MM.1S (cell line): ENCODE measurements at places on chromosomes 12 and 14.
A peak's percentile ranks its signal among the peaks of the same experiment; 100 is the strongest.

DNA sequence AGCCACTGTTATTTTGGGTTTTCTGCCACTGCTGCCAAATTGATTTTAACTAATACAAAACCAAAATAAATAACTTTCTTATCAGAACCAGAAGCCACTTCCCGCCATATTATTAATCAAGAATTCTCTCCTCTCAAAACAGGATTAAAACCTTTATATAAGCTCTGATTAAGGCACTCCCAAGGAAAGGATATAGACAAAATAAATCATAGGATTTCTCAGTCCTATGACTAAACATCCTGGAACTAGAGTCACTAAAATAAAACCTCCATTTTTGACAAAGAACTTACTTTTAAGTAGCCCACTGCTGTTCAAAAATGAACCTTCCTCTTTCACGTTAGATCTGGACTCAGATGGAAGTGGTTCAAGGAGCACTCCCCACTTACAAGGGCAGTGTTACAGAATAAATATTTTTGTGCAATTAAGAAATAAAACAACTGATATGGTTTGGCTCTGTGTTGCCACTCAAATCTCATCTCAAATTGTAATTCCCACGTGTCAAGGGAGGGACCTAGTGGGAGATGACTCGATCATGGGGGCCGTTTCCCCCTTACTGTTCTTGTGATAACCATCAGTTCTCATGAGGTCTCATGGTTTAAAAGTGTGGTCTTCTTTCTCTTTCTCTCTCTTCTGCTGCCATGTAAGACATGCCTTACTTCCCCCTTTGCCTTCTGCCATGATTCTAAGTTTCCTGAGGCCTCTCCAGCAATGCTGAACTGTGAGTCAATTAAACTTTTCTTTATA lies 26.4 kb downstream of the GXYLT1 start:
- DNase-seq = no peak

- DNase-seq = no peak
These were observed 59.8 kb downstream of the PLEKHG3 start for GRCh38 chr14:64763801-64764621.

- DNase-seq = no peak
These were observed 502.5 kb downstream of the VRK1 start for GRCh38 chr14:97299661-97300060.

- DNase-seq = no peak
These were observed at the start of gene GPD1 for GRCh38 chr12:50103767-50104321. GPD1 (plus strand) TSS chr12:50104008; CDS start chr12:50104051, 43 bp downstream.

DNA sequence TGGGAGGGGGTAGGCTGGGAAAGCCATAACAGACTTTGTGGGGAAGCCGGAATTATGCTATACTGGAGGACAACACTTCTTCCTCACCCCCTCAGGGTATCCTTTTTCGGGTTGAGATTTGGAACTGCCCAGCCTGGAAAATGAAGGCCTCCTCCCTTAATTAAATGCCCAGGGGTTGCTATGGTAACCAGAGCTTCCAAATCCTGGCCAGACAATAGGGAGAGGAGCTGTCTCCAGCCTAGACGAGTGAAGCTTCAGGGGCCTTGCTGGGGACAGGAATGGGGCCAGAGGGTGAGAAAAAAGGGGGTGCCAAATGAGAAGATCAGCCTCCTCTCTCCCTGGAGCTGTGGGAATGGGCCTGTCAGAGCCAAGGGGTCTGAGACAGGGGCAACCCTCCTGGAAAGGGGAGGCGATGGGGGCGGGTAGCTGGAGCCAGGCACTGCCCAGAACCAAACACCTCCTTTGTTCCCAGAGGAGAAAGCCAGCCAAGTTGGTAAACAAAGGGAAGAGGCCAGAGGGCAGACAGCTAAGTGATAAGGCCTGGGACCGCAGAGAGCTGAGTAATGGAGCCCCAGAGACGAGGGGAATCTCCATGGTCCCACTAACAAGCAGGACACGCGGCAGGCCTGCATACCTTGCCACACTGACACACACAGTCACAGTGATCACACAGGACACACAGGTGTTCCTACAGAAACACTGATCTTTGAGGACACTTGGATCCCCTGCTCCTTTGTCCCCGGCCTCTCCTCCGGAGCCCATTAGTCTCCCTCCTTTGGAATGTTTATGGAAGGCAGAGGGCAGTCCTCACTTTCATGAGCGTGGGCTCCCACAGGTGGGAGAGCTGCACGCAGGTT lies 17.9 kb upstream of the RND1 start:
- no peak for DNase-seq

DNA sequence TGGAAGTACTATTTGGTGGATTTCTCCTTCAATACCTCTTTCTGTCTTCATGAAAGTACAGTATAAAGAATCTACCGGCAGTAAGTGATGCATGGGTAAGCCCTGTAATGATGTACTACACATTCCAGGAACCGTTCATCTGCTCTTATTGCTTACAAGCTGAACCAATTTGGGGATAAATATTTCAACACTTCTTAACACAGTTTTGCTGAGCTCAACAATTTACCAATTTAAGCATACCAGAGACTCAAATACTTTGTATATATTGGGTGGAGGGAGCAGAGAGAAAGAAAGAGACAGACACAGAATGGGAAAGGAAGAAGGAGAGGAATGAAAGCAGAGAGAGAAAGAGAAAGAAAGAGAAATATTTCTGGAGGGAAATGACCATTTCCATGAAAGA lies 821.1 kb upstream of the FLRT2 start:
- no peak for DNase-seq

- DNase-seq = peak; percentile 72
These were observed 25.1 kb upstream of the UBC start for GRCh38 chr12:124939421-124940142.

- DNase-seq = no peak
These were observed 1630.4 kb upstream of the SEL1L start for GRCh38 chr14:83164016-83164415.

DNA sequence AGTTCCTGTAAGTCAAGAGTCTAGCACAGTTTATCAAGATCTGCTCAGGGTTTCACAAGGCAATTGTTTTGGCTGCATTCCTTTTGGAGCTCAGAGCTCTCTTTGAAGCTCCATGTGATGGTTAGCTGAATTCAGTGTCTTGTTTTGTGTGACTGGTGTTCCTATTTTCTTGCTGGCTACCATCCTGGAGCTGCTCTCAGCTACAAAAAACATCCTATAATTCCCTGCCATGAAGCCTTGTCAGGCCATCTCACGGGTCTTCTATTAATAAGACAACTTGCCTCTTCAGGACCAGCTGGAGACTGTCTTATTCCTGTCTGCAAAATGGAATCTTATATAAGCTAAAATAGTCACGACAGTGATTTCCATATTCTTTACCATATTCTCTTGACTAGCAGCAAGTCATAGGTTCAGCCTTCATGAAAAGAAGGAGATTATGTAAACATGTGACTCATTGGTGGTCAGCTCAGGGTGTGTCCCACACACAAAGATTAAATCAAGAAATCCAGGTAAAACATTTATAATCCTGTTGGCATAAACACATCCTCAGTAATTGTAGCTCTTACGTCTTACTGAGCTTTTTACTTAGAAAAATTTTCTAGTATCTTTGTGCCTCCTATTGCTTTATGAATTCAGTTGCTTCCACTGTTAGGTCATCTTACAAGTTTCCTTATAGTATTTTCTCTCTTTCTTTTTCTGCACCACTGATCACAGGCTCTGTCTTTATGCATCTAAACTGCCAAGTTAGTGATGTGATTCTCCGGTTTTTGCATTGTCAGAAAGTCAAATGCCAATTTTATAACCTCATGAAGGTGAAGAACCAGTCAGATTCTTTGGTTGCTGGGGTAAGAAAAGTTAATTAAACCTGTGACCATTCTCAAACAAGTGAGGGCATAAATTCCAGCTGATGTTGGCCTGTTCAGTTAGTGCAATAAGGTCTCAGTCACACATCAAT lies 378.5 kb upstream of the MGAT4C start:
- DNase-seq = no peak

- DNase-seq = no peak
These were observed 14.8 kb downstream of the OSBPL8 start for GRCh38 chr12:76544601-76545261.

DNA sequence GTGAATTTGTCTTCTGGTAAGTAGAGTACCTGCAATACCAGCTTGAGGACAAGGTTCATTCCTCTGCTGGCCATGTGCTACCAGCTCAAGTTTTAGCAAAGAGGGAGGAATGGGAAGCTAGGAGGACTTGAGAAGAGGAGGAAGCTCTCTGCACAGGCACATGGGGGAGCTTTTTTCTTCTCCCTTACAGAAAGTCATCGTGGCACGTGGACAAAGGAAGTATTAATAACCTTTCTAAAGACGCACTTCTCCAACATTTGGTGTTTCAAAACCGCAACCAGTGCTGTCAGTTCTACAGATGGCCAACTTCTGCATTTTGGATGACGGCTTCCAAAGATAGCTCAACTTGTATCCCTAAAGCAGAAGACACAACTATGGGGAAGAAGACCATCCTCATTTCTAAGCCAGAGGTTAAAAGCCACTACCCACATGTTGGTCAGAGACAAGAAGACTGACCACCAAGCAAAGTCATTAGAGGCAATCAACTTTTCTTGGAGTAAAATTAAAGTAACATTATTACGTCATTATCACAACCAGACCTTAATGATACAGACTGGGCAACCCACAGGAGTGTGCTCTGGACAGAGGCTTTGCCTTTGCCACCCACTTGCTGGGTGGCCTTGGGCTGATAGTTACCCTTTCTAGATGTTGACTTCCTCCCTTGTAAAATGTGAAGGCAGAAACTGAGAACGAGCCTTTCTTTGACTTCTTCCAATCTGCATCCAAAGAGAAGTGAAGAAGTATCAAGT lies 12.3 kb upstream of the TMED10 start:
- DNase-seq = peak; percentile 35

GRCh38 chr14:68942296-68943035 lies 36.6 kb downstream of the ACTN1 start:
- DNase-seq = no peak

DNA sequence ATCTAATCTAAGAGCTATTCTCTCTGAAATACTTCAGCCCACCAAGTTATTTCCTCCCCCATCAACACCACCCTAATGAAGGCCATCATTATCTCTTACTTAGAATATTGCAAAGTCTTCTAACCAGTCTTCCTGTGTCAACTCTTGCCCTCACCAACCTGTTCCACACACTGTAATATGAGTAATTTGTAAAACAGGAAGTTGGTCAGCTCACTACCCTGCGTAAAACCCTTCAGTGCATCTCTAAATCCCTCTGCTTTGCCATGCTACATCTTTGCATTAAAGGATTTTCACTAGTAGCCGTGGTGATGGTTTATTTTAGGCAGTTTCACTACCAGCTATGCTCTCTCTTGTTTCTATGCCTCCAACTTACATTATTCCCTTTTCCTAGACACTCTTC lies 70.0 kb downstream of the KIF21A start:
- DNase-seq = peak; percentile 71

DNA sequence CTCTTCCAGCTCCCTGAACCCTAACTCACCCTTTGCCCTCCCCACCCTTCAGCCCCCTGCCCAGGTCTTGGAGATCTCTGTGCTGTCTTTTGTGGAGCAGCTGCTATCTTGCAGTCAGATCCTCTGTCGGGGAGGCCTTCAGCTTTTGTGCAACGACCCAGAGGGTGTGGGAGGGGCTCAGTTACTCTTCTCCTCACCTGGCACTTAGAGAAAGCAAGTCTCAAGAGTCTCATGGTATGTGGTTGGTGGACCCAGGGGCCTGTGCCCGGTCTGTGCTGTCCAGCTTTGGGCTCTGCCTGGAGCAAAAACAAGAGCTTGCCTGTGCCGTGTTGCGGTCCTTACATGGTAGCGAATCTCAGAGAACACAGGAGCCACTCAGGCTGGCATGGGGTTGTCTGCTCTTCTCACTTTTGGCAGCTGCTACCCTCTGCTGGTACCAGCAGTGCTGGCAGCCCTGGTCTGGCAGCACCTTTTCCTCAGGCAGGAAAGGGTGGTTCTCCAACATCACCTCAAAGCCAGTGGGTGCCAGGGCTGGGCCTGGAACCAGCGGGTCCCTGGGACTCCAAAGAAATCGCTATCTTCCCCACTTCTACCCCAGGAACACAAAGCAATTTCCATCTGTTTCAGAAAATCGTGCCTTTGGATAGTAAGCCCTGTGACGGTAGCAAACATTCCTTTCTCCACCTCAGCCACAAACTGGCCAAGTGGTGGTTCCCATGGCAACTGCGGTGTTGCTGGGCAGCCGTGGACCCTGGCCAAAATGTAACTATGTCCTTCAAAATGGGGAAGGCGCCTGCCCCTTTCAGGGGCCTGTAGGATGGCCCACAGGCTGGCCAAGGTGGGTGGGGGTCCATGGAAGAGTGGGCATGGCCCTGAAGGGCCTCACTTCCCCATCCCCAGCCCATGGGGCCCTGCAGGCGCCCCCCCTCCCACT lies 90.0 kb downstream of the RIN3 start:
- no peak for DNase-seq

GRCh38 chr12:102564026-102564425 lies 83.7 kb upstream of the IGF1 start:
- DNase-seq = no peak

GRCh38 chr14:24231263-24232120 lies 675 bp downstream of the NEDD8 start:
- no peak for DNase-seq

DNA sequence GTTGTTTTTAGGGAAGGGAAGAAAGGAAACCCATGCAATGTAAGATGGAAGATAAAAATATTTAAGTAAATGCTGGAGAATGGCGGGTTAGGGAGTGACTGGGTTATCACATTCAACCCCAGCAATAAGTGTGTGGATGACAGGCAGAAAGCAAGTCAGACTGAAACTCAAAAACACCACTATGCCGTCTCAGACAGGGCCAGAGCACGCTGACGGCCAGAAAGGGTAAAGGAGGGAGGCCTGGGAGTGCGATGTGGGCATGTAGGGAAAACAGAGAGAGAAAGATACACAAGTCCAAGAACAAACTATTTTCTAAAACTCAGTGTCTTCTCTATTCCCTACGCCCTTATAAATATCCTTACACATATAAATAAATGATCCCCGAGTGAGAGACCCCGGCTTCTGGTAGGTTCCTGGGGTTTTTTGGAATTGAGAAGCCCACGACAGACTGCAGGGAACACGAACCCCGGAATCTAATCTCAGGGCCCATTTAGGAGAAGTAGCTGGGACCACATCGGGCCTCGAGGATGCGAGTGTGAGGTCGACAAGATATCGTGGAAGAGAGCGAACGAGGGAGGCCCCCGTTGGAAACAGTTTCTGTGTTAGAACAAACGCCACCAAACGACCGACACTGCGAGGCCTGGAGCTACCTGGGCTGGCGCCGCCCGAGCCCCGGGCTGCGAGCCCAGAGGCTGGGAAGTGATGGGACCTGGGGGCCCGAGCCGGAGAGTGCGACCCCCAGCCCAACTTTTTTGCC lies 735 bp upstream of the OTX2 start:
- DNase-seq = no peak

DNA sequence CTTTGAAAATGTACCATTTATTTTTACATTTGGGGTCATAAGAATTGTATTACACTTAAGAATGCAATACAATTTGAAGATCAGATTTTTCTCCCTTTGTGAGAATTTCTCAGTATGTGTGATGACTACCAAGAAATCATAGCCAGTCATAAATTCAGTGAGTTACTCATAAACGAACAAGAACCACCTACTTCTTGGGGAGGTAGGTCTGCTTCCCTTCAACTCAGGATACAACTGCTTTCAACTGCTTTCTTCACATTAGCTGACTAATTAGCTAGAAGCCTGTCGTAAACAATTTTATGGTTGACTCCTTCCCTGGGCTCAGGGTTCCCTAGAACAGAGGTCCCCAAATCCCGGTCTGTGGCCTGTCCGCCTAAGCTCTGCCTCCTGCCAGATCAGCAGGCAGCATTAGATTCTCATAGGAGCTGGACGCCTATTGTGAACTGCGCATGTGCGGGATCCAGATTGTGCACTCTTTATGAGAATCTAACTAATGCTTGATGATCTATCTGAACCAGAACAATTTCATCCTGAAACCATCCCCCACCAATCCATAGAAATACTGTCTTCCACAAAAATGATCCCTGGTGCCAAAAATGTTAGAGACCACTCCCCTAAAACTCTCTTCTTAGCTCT lies 3.7 kb downstream of the ANG start:
- no peak for DNase-seq
